Left ventricle myocardium superior (tissue), 1 donor: ENCODE measurements at places on chromosomes 6 and 20. TPM values are rescaled to one million over a fixed set of nuclear protein-coding genes. Genes with fewer than 3 reads are reported as not detected.

DNA sequence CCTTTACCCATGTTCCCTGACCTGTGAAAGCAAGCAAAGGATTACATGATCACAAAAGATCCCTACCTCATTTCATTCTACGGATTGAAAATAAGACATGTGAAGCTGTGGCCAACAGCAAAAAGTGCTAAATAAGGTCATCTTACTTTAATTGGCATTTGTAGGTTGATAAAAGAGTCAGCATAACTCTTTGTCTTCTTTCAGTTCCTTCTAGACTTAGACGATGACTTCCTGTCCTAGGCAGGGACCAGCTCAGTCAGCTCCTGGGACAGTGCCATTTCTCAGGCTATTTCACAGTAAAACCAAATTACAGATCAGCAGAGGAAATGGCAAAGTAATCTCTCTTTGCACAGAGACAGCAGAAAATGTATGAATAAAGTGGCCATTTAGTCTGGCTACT lies 480.7 kb downstream of the RFPL4B start:
- DNase-seq, result peak; percentile 26

- peak; percentile 22 for DNase-seq
Measured at GRCh38 chr20:24781418-24781980, 167.6 kb upstream of the CST7 start.

Gene TINAG
- total RNA-seq, result 0.15 TPM

Gene PTPRT
- total RNA-seq, result 0.10 TPM

Gene PLA2G7
- 0.15 TPM for total RNA-seq
